PC-9 (cell line): ENCODE measurements at places on chromosomes 2 and 18. TPM values are rescaled to one million over a fixed set of nuclear protein-coding genes. Genes with fewer than 3 reads are reported as not detected.

DNA sequence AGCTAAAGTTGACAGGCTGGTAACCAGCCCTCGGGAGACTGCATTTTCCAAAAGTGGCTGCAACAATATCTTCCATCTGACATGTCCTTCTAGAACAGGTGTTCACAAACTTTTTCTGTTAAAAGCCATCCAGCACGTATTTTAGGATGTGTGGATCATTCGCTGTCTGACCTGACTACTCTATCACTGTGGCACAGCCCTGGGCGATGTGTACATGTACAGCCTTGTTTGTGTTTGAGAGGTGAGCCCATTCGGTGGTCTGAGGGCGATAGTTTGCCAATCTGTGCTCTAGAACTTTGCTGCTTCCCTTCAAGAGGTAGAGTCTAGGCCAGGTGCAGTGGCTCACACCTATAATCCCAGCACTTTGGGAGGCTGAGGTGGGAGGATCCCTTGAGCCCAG is 166.2 kb downstream of the TGIF1 start:
- H3K36me3 ChIP-seq, result no peaks in the 10 kb centered on the region
- H3K4me3 ChIP-seq, result no peak overlapping the region
- DNase-seq, result no peak
- H3K4me1 ChIP-seq, result peaks cover 13% of the 10 kb centered on the region
- H3K27ac ChIP-seq, result 0 out of 2 replicates have a peak overlapping the region, but pooled peaks have one; percentile 16
- no peaks in the 10 kb centered on the region for H3K27me3 ChIP-seq

DNA sequence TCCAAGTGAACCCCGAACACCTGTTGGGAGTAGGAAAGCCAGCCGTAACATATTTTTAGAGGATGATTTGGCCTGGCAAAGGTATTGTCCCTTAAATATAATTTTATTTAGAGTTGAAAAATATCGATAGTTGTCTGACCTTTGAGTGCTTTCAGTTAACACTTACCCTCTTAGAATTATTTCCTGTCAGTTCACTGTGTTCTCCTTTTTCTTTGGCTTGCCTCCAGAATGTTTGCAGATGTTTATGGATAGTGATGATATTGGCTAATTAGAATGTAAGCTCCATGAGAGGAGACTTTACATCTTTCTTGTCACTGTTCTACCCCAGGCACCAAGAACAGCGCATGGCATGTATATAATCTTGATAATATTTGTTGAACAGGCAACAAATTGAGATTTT is 19.8 kb downstream of the PIKFYVE start:
- no peak overlapping the region for H3K4me3 ChIP-seq
- no peak for DNase-seq
- no peaks in the 10 kb centered on the region for H3K4me1 ChIP-seq
- no peaks in the 10 kb centered on the region for H3K36me3 ChIP-seq

KCNK3 gene
- 0.08 TPM in 1 of 2 replicates, not detected in the other for total RNA-seq

CNGA3 gene
- not detected in 2 replicates for total RNA-seq

DNA sequence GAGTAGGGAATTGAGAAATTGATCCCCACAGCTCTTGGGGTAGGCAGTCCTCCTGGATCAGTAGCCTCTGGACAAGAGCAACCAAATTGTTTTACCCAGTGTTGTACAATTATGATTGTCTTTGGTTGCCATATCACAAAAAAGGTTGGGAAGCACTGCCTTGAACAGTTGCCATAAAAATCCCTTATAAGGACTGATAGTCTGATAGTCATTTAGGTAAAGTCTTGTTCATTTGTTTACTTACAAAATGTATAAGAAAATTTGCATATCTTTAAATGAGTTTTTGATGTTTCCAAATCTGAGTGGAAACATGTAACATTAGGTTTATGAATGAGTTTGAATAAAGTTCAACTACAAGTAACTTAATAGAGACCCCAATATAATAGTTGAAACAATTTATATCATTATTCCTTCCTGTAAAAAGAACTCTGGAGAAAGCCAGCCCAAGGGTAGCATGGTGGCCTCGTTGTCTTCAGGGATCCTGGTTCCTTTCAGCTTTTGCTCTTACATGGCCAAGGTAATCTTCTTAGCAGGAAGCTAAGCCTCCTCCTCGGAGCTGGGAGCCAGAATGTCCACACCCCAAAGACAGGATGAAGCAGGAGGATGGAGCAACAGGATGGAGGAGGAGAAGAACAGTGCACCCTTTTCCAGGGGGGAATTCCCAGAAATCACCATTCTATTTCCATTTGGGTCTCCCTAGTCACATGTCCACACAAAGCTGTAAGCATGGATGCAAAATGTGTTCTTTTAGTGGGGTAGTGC is 35.7 kb upstream of the NEMP2 start:
- DNase-seq, result no peak
- H3K36me3 ChIP-seq, result no peaks in the 10 kb centered on the region
- H3K27ac ChIP-seq, result no peak overlapping the region
- H3K4me1 ChIP-seq, result 0 out of 2 replicates have a peak, but pooled peaks cover 4% of the 10 kb centered on the region
- no peak overlapping the region for H3K4me3 ChIP-seq

- no peaks in the 10 kb centered on the region for H3K36me3 ChIP-seq
- no peak overlapping the region for H3K4me3 ChIP-seq
- H3K27ac ChIP-seq, result no peak overlapping the region
Observed at GRCh38 chr18:42977982-42978637, 137.4 kb downstream of the RIT2 start.

GRP gene
- not detected in 2 replicates for total RNA-seq

DNA sequence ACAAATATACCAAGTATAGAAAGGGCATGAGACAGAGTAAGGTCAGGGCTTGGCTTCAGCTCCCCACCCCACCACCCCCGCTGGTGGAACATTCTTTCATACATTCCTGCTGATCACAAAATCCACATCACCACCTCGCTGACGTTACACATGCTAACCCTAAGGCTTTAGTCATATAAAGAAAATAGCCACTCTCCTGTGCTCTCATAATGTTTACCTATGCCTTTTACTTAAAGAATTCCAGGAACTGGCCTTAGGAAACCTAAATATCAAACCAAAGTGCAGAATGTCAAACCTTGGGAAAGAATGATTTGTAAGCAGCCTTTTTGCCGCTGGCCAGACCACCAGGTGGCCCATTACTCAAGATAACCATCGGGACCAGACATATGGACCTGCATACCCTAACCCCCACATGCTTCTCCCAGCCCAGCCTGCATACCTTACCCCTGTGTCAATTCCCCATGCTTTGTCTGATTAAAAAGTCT is 136.3 kb upstream of the SLC39A10 start:
- no peaks in the 10 kb centered on the region for H3K4me1 ChIP-seq
- peak; percentile 57 for DNase-seq
- no peak overlapping the region for H3K27ac ChIP-seq
- H3K4me3 ChIP-seq, result no peak overlapping the region

- no peaks in the 10 kb centered on the region for H3K27me3 ChIP-seq
- DNase-seq, result no peak
- H3K4me1 ChIP-seq, result no peaks in the 10 kb centered on the region
- H3K27ac ChIP-seq, result no peak overlapping the region
Observed at GRCh38 chr2:75353131-75353530, 153.8 kb upstream of the TACR1 start.

- no peak overlapping the region for H3K4me3 ChIP-seq
- no peaks in the 10 kb centered on the region for H3K4me1 ChIP-seq
- no peak for DNase-seq
Observed at GRCh38 chr18:78528411-78529258, 451.0 kb upstream of the SALL3 start.

- no peaks in the 10 kb centered on the region for H3K27me3 ChIP-seq
- H3K4me1 ChIP-seq, result no peaks in the 10 kb centered on the region
- DNase-seq, result no peak
- no peaks in the 10 kb centered on the region for H3K36me3 ChIP-seq
- no peak overlapping the region for H3K4me3 ChIP-seq
Observed at GRCh38 chr2:34029073-34029472, 430.0 kb upstream of the FAM98A start.

DNA sequence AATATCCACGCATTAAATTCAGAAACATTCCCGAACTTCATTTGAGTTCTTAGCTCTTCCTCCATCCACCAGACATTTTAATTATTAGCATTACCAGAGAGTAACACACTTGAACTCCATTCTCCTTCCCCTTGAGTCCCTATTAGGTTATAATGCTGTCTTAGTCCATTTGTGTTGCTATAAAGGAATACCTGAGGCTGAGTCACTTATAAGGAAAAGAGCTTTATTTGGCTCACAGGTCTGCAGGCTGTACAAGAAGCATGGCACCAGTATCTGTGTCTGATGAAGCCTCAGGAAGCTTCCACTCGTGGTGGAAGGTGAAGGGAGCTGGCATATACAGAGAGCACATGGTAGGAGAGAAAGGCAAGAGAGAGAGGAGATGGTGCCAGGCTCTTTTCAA is 25.4 kb downstream of the TBC1D8 start:
- peaks cover 85% of the 10 kb centered on the region for H3K4me1 ChIP-seq
- H3K27me3 ChIP-seq, result no peaks in the 10 kb centered on the region
- DNase-seq, result no peak
- H3K36me3 ChIP-seq, result peaks cover 9% of the 10 kb centered on the region; the same call in 1 of the 2 replicates
- H3K27ac ChIP-seq, result peak overlapping the region; percentile 97
- H3K4me3 ChIP-seq, result peak overlapping the region; percentile 34; the same call in 1 of the 2 replicates

GRCh38 chr2:28411956-28412609 is 19.4 kb downstream of the FOSL2 start:
- no peaks in the 10 kb centered on the region for H3K27me3 ChIP-seq
- peaks cover 81% of the 10 kb centered on the region for H3K36me3 ChIP-seq
- no peak for DNase-seq
- H3K27ac ChIP-seq, result no peak overlapping the region

DNA sequence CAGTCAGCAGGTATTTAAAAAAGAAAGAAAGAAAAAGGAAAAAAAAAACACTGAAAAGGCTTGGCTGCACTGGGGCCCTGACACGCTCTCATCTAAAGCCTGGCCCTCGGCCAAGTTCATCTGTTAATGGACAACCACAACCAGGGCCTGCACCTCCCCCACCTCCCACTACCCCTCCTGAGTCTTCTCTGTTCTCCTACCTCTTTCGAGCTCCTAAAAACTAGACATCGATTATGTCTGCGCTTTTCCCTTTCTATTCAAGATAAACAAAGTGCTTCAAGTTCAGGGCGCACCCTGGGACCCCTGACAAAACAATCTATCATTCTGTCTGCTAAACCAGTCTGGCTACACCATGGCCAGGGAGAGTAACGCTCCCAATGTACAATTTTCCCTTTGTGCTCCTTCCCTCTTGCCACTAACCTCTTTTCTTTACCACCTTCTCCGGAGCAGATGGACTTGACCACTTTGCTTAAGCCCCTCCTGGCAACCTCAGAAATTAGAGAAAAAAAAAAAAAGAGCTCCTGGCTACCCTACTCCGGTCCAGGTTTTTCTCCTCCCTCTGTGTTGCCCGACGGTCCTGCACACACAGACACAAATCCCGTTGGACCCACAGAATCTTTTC is 22.7 kb downstream of the BCL11A start:
- H3K4me3 ChIP-seq, result no peak overlapping the region
- no peak for DNase-seq
- H3K27me3 ChIP-seq, result peaks cover 97% of the 10 kb centered on the region
- H3K36me3 ChIP-seq, result no peaks in the 10 kb centered on the region

GRCh38 chr2:162574615-162575452 is 230.9 kb downstream of the GCA start:
- H3K27ac ChIP-seq, result no peak overlapping the region
- no peak for DNase-seq
- H3K27me3 ChIP-seq, result no peaks in the 10 kb centered on the region
- no peak overlapping the region for H3K4me3 ChIP-seq
- no peaks in the 10 kb centered on the region for H3K36me3 ChIP-seq

GRCh38 chr2:216658757-216659156 is 25.5 kb downstream of the IGFBP2 start:
- no peak for DNase-seq
- H3K27ac ChIP-seq, result no peak overlapping the region
- no peak overlapping the region for H3K4me3 ChIP-seq
- no peaks in the 10 kb centered on the region for H3K4me1 ChIP-seq

DNA sequence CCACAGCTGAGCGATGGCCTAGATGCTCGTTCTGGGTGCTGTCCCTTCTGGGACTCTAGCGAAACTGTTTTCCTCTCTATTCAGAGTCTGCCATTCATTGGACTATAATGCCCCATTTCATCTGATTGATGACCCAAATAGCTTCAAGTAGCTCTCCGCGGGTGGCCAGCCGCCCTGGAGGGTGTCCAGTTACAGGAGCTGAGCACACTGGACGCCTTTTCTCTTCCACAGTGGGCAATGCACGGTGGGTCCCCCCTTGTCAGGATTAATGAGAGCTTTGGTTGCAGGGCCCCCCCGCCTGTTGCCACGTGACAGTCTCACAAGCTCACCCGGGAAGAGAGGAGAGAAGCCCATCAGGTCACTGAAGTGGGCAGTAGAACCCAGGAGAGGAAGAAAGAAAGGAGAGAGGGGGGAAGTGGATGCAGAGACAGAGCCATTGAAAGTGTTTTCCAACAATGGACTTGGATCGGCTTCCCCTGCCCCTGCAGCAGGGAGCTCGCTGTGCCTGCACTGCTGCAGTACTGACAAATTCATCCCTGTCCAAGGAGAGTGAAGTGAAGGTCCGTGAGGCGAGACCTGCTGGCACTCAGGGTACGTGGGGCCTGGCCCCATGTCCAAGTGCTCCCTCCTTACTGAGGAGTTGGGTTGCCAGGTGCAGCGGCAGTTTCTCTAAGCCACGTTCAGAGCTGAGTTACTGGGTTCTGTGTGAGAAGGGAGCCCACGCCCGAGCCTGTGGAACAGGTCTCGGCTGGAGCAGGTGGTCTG is 44.8 kb downstream of the DIPK1C start:
- H3K4me1 ChIP-seq, result no peaks in the 10 kb centered on the region
- H3K36me3 ChIP-seq, result no peaks in the 10 kb centered on the region
- no peak for DNase-seq
- H3K27ac ChIP-seq, result no peak overlapping the region

- no peaks in the 10 kb centered on the region for H3K4me1 ChIP-seq
- H3K27ac ChIP-seq, result no peak overlapping the region
- no peaks in the 10 kb centered on the region for H3K36me3 ChIP-seq
Observed at GRCh38 chr18:61719671-61720070, 173.1 kb downstream of the RNF152 start.

SOX11 gene
- total RNA-seq, result not detected in 2 replicates

DNA sequence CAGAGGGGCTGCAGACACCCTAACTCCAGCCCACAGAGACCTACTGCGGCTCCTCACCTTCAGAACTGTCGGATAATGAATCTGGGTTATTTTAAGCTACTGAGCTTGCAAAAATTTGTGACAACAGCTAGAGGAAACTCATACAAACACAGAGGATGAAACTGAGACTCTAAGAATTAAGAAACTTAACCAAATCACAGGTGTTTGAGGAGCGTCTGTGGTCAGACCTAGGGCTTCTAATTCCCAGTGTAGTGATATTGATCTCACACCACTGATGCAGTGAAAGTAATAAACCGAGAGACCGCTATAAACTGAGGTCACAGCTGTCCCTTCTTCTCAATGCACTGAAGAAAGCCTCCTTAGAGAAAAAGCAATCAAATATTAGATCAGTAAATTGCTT is 110.1 kb downstream of the RGPD3 start:
- no peaks in the 10 kb centered on the region for H3K4me1 ChIP-seq
- H3K36me3 ChIP-seq, result no peaks in the 10 kb centered on the region
- H3K4me3 ChIP-seq, result no peak overlapping the region
- H3K27ac ChIP-seq, result no peak overlapping the region
- H3K27me3 ChIP-seq, result peaks cover 25% of the 10 kb centered on the region

DNA sequence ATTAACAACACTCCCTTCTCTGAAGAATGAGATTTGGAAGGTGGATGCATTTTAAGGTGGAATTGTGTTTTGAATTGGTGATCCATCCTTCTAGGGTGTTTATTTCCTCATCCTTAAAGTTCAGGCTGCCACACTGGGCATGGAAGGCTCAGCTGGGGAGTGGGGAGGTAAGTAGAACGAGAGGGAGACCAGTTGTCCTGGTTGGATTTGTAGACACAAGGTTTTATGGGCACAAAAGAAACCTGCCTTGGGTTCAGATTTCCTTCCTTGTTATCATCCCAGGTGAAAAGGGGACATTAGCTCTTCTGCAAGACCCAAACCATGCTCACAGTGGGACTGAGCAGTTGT is 101.0 kb upstream of the SIX3 start:
- DNase-seq, result no peak
- H3K4me1 ChIP-seq, result 0 out of 2 replicates have a peak, but pooled peaks cover 6% of the 10 kb centered on the region
- H3K4me3 ChIP-seq, result no peak overlapping the region
- H3K27ac ChIP-seq, result no peak overlapping the region
- H3K36me3 ChIP-seq, result no peaks in the 10 kb centered on the region

CHN1 gene
- 11.8 and 14.0 TPM in 2 replicates for total RNA-seq
